Stimulated activated CD4-positive, alpha-beta T cell treated with anti-CD3 and anti-CD28 coated beads, Interleukin-12 subunit alpha, Interleukin-12 subunit beta, amount 100 ng/mL, for 4 hours (primary cell): ENCODE measurements at places on chromosomes 3 and 15.

- no peak for DNase-seq
These were observed 72.5 kb upstream of the POLG start for GRCh38 chr15:89406940-89407607.

GRCh38 chr3:14685179-14685578 lies 10.2 kb downstream of the C3orf20 start:
- DNase-seq, result no peak

GRCh38 chr15:89740137-89740536 lies 10.9 kb downstream of the MESP1 start:
- DNase-seq, result peak; percentile 30

DNA sequence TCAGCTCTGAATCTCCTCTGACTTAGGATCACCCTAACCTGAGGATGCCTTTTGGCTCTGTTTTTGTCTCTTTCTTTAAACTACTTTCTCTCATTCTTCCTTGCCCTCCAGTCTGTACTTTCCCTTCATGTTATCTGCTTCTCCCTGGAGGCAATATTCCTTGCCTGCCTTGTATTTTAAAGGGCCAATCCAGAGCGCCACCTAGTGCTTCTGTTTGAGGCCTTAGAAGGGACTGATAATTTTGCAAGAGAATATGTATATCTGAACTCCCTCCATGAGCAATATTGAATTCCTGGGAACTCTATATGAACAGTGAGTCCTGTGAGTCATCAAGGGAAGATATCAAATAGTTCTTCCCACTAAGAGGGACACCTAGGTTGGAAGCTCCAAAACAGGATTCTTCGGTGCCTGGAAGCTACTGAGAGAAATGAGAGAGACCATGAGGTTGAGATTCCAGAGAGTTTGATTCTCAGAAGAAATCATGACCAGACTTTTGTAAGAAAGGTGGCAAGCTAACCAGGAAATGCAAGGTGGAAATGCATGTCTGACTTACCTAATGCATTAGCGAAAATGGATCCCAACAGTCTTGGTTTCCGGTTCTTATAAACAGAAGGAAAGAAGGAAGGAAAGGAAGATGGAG lies 203.8 kb upstream of the CD96 start:
- DNase-seq, result peak; percentile 30

DNA sequence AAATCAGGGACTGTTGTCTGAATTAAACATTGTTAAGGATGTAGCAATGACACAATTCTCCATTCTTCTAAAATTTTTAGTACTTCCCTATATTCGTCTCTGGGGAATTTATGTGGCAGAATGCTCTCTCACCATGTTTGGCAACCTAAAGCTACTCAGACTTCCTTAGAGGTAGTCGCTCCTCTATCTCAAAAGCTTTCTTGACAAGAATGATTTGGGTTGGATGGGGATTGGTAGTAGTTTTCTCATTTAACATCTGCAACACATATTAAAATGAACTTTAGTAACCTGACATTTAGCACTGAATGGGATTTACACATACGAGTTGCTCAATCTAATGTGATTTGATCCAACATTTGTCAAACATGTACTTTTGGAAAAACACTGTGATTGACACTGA lies 233.3 kb downstream of the RBMS3 start:
- no peak for DNase-seq

DNA sequence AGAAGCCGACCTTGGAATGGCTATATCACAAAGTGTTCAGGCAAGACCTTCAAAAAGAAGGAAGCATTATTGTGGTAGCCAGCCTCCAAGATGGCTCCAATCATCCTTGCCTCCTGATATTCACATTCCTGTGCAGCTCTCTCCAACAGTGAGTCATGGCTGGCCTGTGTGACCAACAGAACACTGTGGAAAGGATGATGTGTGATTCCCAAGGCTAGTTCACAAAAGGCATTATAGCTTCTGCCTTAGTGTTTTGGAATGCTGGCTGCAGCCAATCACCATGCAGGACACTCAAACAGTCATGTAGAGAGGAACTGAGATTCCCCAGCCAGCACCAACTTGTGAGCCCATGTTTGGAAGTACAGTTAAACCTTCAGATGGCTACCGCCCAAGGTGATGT lies 102.6 kb downstream of the EFL1 start:
- DNase-seq, result no peak

- no peak for DNase-seq
These were observed 26.9 kb downstream of the RAB11A start for GRCh38 chr15:65896236-65896635.

DNA sequence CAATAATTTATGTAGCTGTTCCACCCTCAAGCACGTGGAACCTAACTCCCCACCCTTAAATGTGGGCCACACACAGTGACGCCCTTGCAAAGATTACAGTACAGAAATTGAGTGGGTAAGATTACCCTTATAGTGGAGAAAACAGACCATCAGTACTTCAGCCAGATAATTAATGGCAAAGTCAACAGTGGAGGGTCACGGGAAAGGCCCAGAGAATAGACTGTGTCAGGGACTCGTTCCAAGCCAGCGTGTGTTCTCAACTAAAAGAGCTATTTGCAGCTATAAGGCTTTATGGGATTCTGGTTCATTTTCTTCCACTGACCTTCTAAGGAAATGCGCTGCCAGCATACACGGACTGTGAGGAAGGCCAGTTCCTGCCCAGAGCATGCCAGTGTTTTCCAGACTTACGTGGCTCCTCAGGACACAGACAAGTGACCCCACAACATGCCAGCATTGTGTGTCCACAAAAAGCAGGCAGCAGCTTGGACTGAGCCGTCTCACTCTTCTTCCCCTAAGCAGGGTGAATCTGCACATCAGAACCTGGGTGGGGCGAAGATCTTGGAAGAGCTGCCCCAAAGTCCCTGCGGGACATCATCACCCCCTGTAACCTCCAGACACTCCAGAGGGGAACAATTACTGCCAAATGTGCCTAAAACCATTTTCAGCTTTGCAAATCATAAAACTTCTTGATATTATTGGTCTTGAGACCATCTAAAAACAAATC lies 428.5 kb downstream of the OCA2 start:
- DNase-seq, result no peak

DNA sequence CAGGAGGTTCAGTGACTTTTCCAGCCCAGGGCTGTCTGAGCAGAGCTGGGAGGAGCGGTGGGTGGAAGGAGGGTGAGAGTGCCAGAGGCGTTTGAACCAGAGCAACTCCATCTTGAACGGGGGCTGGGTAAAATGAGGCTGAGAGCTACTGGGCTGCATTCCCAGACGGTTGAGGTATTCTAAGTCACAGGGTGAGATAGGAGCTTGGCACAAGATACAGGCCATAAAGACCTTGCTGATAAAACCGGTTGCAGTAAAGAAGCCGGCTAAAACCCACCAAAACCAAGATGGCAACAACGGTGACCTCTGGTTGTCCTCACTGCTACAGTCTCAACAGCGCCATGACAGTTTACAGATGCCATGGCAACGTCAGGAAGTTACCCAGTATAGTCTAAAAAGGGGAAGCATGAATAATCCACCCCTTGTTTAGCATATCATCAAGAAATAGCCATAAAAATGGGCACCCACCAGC lies 60.2 kb downstream of the ABTB1 start:
- DNase-seq, result no peak

DNA sequence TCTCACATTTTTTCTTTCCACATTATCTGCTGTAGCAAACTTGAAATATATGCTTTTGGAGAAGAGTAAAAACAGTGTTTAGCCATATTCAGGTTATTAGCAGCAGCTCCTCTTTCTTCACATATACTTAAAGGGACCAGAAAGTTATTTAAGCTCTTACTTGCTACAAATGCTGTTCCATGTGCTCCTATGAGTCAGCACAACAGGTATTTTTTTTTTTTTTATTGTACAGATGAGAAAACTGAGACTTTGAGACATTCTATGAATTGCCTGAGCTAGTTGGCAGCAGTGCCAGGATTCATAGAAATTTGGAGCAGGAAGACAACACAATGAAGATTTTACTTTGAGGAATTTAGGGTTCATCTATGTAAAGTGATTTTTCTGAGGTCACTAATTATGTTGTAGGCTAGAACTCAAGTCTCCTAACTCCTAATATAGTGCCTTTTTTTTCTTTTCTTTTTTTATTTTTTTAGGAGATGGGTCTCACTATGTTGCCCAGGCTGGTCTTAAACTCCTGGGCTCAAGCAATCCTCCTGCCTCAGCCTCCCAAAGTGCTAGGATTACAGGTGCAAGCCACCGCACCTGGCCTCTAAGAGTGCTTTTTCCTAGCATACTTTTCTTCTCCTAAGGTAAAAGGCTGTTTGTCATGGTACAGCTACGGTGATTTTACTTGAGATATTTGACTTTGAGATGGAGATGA lies 23.6 kb downstream of the SETD5 start:
- no peak for DNase-seq

- no peak for DNase-seq
These were observed 19.9 kb downstream of the RBP2 start for GRCh38 chr3:139456386-139456785.

DNA sequence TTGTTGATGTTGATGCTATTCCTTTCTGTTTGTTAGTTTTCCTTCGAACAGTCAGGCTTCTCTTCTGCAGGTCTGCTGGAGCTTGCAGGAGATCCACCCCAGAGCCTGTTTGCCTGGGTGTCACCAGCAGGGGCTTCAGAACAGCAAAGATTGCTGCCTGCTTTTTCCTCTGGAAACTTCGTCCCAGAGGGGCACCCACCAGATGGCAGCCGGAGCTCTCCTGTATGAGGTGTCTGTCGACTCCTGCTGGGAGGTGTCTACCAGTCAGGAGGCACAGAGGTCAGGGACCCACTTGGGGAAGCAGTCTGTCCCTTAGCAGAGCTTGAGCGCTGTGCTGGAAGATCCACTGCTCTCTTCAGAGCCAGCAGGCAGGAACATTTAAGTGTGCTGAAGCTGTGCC lies 303.2 kb downstream of the ZIC1 start:
- DNase-seq, result no peak

GRCh38 chr15:29812384-29812694 lies 9.9 kb downstream of the TJP1 start:
- no peak for DNase-seq

GRCh38 chr3:131394400-131394799 lies 12.8 kb downstream of the NUDT16 start:
- no peak for DNase-seq

- no peak for DNase-seq
These were observed 23.4 kb downstream of the BMF start for GRCh38 chr15:40085266-40085665.

GRCh38 chr3:122794779-122795673 lies at the start of gene SLC49A4:
Gene SLC49A4 (plus strand): TSS chr3:122795069. CDS start chr3:122795193, 124 bp downstream.
- peak; percentile 58 for DNase-seq

DNA sequence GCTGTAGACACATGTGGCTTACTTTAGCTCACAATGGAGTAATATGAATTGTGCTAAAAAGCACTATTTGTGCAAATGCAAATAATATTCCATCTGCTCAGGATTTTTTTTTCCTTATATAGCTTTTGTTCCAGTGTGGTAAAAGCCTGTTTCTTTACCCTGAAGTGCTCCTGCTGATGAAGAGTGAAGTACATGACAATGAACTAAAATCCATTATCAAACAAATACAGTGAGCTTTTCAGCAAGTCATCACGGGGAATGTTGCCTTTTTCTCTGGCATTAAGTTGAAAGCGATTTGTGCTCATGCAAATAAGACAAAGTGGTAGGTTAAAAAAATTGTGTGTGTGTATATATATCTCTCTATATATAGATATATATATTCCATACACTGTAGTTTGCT lies 28.6 kb upstream of the CCDC39 start:
- DNase-seq, result no peak

GRCh38 chr15:73872346-73872745 lies 1.0 kb upstream of the TBC1D21 start:
- DNase-seq, result no peak

DNA sequence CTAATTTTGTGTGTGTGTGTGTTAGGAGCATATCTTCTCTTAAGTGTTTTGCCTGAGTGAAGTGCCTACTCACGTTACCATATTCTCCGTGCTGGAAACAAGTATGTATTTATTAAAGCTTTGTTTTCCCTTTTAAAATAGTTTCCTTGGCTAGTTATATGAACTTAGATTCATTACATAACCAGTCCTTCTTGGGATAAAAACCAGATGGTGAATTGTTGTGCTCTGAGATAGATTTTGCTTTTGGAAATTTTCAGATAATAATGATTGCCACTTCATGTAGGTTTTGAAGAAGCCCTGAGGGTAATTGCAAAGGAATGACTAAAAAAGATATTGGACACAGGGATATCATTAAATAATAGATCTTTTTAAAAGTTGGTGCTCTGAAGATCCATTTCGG lies 390.2 kb upstream of the SGO1 start:
- no peak for DNase-seq

DNA sequence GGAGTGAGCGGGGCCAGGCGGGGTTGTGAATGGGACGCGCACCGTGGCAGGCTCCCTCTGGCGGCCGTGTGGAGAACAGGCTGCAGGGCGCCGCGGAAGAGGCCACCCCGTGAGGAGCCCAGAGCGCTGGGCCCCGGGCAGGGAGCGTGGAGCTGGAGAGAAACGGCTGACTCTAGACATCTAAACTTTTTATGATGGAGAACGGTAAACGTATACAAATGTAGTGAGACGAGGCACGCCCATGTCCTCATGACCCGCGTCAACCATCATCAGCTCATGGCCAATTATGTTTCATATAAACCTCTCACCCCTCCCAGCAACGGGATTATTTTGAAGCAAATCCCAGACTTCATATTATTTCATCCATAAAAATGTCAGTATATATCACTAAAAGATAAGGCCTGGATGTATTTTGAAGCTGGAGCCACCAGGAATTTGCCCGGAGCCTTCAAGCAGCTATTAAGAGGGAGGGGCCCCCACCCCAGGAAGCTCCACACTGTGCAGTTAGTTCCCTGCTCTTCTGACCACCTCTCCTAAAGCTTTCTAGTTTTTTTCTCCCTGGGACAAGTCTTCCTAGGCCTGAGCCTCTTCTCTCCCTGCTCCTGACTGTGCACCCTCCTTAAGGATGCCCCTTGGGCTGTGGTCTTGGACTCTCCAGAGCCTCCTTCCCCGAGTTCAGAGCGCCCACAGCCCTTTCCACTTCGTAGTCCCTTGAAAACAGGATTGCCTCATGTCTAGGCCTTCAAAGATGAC lies 149.5 kb downstream of the SMAD6 start:
- DNase-seq, result peak; percentile 76

DNA sequence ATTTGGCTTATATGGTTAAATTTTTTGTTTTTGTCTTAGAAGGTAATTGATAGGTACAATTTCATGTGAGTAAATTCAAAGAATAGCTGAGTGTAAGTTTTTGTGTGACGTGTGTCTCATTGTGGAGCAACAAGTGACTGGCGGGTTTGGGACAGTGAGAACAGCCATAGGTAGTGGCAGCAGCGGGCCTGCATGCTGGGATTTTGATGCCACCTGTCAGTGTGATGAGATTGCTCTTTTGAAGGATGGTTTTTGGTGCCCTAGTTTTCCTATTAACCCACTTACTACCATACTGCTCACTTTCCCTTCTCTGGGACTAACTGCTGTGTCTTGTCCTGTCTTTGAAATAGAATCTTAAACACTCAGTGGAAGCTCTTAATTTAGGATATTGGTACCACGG lies 522.6 kb downstream of the NAALADL2 start:
- no peak for DNase-seq
